Epithelial cell of esophagus (primary cell): ENCODE measurements at places on chromosomes 7 and 10.

- DNase-seq: no peak
These were observed 63.9 kb downstream of the VOPP1 start for GRCh38 chr7:55508221-55509011.

DNA sequence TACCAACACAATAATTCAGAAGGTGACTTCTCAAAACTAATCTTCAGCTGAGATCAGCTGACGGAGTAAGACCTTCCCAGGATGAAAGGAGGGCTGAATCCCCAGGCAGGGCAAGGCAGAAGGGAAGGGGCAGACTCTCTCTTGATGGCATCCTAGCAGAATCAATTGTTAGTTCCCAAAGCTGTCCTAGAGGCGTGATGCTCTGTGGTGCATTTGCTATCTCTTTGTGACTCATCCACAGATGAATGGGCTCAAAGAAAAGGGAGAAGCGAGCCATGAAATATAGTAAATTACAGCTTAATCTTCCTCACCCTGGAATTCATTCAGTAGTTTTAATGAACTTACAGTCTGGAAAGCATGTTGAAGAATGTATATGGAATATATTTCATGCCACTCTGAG is 37.2 kb downstream of the PDE1C start:
- DNase-seq: no peak

GRCh38 chr7:115116773-115117715 is 195.2 kb downstream of the MDFIC start:
- DNase-seq: no peak

DNA sequence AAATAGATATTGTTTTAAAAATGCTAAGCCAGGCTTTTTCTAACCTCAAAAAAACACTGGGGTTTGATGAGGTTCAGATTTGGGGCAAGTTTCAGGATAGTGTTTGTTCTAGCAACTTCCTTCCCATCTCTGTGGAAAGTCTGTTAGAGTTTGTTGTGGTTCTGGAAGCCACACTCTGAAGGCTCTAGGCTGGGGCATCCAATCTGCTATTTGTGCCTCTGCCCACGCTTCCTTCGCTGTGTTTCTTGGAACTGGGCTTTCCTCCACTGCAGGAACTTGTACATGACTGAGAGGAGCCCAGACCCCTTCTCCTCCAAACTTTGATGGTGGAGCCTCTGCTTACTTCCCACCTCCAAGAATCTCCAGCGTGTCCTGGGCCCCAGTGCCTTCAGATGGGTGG is 108.5 kb upstream of the SLC25A13 start:
- DNase-seq: no peak

DNA sequence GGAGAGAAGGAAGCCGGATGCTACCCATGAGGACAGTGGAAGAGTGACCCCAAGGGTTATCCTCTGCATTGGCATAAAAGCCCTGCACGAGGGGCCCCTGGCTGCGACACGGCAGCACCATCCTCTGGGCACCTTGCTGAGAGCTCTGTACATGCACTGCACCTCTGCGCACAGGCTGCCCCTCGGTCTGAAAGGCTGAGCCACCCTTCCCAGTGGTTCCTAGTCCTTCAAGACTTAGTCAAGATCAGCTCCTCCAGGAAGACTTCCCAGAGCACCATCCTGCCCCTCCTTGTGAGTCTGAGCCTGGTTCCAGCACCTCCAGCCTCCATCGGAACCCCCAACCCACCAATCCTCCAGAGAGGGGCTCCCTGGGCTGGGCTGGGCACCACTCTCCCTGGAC is 37.9 kb upstream of the CNPY1 start:
- DNase-seq: no peak
